ENCODE measurements at places on chromosomes 2 and 18. TPM values are rescaled to one million over a fixed set of nuclear protein-coding genes. Genes with fewer than 3 reads are reported as not detected.

DNA sequence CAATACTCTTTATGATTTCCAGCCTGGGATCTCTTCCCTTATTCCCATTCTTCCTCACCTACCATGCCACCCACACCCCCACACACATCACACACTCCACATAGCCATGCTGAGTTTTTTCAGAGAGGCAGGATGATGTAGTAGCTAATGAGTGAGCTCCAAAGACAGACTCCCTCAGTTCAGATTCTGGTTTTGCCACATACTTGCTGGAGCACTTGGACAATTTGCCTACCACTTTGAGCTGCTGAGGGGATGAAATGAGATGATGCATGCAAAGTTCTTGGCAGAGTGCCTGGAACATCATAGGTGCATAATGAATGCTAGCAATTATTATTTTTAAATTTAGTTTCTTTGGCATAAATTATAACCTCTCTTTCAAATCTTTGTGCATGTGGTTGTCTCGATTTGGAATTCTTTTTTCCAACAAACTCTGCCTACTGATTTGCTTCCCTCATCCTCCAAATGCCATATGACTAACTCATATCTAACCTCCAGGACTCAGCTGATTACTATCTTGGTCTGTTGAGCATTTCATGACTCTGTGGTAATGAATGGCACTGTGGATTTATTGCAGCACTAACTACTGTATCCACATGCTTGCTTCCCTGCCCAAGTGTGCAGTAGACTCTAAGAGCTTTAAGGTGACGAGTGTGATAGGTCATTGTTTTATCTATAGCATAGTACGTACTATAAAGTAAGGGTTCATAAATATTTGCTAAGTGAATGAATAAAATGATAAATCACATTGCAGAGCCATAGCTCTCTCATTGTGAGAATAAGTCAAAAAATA lies 99.1 kb downstream of the TACR1 start:
- no peak for DNase-seq
- no peaks in the 10 kb centered on the region for H3K27me3 ChIP-seq
- H3K27ac ChIP-seq: no peak overlapping the region
- no peak overlapping the region for H3K4me3 ChIP-seq
- no peaks in the 10 kb centered on the region for H3K36me3 ChIP-seq

- no peak overlapping the region for H3K4me3 ChIP-seq
- no peak overlapping the region for H3K27ac ChIP-seq
- H3K36me3 ChIP-seq: no peaks in the 10 kb centered on the region
- no peaks in the 10 kb centered on the region for H3K27me3 ChIP-seq
- DNase-seq: no peak
Measured at GRCh38 chr2:179890666-179891065, 29.3 kb upstream of the ZNF385B start.

- peaks cover 3% of the 10 kb centered on the region for H3K4me1 ChIP-seq
- DNase-seq: no peak
- H3K27me3 ChIP-seq: no peaks in the 10 kb centered on the region
- H3K36me3 ChIP-seq: no peaks in the 10 kb centered on the region
Measured at GRCh38 chr2:46257476-46257875, 39.7 kb upstream of the EPAS1 start.

DNA sequence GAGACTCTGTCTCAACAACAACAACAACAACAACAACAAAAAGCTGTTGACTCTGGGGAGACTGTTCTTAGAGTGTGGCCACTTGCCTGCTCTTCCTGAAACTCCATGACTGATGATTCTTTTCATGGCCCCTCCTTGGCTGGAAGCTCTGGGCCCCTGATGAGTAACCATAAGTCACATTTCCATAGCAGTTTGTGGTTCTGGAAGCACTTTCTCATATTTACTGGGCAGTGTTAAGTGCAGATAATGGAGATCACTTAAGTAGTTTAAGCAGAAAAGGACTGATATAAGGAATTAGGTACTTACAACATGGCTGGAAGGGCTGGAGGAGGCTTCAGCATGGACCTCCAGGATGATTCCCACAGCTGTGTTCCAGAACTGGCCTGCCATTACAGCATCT lies 147.3 kb upstream of the DLX2 start:
- H3K36me3 ChIP-seq: no peaks in the 10 kb centered on the region
- DNase-seq: no peak
- H3K27me3 ChIP-seq: no peaks in the 10 kb centered on the region
- H3K4me3 ChIP-seq: no peak overlapping the region

DNA sequence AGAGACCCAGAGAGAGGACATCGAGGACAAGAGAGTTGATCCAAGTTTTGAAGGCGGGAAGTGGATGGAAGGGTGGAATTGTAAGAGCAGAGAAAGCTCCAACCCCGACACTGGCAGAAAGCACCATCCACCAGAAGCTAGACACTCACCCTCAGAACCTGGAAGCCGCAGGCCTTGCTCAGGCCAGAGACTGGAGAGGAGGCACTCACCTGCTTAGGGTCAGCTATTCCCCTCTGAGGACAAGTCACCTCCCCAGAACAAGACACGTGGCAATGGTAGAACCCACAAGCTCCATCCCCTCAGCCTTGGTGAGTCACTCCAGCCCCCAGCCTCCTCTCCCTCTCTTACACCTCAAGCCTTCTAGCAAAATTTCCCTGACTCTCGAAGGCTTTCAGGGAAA lies 64.9 kb downstream of the STEAP3 start:
- H3K27me3 ChIP-seq: no peaks in the 10 kb centered on the region
- no peak for DNase-seq
- no peaks in the 10 kb centered on the region for H3K36me3 ChIP-seq
- H3K4me3 ChIP-seq: no peak overlapping the region

DNA sequence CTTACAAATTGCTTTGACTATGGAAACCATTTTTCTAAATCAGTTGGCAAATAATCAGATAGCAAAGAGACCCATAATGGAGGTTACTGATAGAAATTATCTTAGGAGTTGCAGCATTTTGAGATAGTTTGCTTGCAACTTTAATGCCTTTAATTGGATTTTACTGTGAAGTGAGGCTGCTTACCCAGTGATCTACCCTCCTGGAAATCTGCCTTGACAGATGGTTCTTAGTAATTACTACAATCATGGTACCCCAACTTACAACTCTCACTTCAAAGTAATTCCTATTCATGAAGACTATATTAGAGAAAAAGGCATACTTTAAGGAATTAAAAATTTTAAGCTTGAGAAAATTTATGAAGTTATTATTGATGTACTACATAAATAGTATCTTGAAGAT lies 1288.6 kb upstream of the CDH2 start:
- no peak for DNase-seq
- H3K27ac ChIP-seq: no peak overlapping the region
- no peaks in the 10 kb centered on the region for H3K27me3 ChIP-seq
- no peaks in the 10 kb centered on the region for H3K4me1 ChIP-seq
- H3K36me3 ChIP-seq: no peaks in the 10 kb centered on the region
- no peak overlapping the region for H3K4me3 ChIP-seq

- no peak overlapping the region for H3K27ac ChIP-seq
- H3K4me3 ChIP-seq: no peak overlapping the region
- H3K27me3 ChIP-seq: no peaks in the 10 kb centered on the region
- no peaks in the 10 kb centered on the region for H3K36me3 ChIP-seq
Measured at GRCh38 chr2:86338778-86339295, 1.4 kb upstream of the REEP1 start.

The FTCDNL1 gene
- total RNA-seq: 3.4 TPM

The SMAD7 gene
- 107 TPM for total RNA-seq

All from thoracic aorta (tissue), 2 donors.